Coronary artery (tissue), 2 donors: ENCODE measurements at places on chromosomes 6 and 20.

DNA sequence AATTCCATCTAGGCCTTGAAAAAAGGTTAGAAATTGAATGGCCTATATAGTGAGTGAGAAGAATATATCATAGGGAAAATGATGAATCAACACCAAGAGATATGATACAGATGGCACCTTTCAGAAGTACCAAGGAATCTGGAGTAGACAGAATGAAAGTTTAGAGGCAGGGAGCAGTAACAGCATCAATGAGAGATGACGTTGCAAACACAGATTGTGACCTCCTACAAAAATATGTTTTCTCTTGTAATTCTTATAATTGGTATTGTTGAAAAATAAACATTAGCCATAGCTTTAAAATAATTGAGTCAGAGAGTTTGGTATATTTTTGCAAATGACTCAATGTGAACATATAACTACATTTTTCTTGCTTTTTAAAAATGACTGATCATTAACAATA lies 1223.1 kb upstream of the GJE1 start:
- DNase-seq: no peak

DNA sequence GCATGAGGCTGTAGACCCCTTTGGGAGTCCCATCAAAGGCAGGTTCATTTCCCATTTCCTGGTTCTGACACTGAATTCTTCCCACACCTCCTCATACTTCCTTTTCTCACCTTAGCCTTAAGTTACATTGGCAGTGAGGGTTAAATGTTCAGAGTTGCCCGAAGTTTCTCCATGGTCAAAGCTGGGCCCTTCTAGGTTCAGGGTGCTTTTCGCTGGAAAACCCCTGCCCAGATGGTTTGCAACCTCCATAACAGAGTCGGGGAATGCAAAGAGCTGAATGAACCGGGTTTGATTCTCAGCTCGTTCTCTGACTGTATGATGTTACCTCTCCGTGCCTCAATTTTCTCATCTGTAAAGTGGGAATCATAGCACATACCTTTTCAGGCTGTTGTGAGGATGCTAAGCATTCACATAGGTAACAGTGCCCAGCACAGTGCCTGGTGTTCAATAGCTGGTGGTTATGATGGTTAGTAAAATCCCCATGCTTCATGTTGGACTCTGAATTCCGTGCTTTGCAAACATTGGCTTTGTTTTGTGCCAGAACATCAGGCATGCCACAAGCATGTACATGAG lies 149.8 kb downstream of the NFATC2 start:
- DNase-seq: no peak

- no peak for DNase-seq
Measured at GRCh38 chr6:147936703-147937470, 405.8 kb upstream of the SASH1 start.

DNA sequence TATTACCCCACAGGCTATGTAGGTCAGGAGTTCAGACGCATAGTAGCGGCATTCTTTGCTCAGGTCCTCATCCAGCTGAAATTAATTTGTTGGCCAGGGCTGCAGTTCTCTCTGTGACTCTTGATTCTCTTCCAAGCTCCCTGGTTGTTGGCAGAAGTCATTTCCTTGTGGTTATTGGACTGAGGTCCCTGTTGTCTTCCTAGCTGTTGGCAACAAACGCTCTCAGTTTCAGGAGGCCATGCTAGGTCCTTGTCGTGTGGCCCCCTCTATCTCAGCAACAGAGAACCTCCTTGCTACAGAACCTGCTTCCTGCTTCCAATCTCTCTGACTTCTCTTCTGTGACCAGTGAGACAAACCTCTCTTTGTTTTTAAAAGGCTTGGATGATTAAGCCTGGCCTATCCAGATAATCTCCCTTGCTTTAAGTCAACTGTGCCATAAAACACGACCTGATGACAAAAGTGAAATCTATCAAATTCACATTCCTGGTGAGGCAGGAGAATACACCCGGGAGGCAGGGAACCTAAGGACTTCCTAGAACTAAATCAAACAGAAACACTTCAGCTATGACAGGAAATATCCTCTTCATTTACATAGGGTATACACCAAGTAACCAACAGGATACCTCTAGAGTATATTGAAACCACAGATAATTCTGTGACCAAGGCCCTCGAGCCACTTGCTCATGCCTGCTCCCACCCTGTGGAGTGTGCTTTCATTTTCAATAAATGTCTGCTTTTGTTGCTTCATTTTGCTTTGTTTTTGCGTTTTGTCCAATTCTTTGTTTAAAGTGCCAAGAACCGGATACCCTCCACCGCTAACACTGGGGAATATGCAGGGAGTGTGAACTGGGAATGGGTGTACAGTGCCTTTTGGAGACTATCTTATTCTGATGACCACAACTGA lies 196.0 kb downstream of the BTBD3 start:
- no peak for DNase-seq

GRCh38 chr6:11460001-11460668 lies 77.4 kb upstream of the TMEM170B start:
- no peak for DNase-seq

DNA sequence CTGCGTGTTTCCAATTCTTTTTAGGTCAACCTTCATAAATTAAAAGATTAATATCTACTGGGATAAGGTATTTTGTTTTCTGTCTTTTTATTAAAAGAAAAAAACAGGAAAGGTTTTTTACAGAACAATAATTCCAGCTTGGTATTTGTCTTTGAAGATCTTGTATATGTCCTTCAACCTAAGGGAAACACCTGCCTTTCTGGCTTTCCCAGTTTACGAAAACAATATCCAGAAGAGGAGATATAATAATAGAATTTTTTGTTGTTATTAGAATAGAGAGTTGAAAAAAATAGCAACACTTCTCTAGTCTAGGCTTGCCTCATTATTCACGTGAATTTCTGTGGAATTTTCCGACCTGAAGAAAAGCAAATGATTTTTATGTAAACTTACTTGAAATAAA lies 37.9 kb upstream of the CCN2 start:
- DNase-seq: no peak

GRCh38 chr6:157575436-157576145 lies 194.6 kb downstream of the ZDHHC14 start:
- DNase-seq: no peak

GRCh38 chr6:41272591-41273240 lies 13.8 kb downstream of the TREM1 start:
- DNase-seq: no peak

DNA sequence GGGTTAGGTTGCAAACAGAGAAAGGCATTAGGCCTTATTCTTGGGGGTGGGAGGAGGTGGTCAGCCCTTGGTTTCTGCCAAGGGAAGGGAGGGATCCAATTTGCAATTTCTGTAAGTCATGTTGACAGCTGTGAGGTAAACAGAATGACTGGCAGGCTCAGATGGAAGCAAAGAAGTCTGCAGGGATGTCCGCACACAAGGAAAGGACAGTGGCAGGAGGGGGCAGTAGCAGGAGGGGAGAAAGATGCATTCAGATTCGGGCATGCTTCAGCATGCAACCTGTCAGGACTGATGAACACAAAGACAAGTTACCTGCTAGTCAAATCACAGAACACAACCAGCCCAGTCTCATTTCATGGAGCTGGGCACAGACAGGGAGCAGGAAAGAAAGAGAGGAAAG lies 217.9 kb upstream of the FOXA2 start:
- DNase-seq: no peak
